ENCODE measurements at places on chromosomes 7 and 10.

DNA sequence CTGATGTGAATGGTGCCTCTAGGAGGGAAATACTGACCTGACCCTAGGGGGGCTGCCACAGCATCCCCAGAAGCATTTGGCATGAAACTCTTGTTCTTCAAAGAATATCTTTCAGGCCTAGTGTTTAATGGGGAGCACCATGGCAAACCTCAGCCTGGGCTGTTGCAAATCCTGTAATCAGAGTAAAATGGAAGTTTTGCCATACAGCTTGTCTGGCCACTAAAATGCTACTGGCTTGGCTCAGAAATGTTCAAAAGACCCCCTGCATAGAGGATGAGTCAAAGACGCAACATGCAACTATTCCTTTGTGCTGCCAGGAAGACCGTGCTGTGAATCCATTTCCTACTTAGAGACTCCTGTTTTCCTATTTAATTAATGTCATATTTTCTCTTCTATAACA, 26.7 kb downstream of the HECW1 start:
- DNase-seq = no peak

GRCh38 chr7:34075523-34076370, 170.4 kb downstream of the BMPER start:
- no peak for DNase-seq

GRCh38 chr7:21617916-21618390, 75.1 kb downstream of the DNAH11 start:
- no peak for DNase-seq

DNA sequence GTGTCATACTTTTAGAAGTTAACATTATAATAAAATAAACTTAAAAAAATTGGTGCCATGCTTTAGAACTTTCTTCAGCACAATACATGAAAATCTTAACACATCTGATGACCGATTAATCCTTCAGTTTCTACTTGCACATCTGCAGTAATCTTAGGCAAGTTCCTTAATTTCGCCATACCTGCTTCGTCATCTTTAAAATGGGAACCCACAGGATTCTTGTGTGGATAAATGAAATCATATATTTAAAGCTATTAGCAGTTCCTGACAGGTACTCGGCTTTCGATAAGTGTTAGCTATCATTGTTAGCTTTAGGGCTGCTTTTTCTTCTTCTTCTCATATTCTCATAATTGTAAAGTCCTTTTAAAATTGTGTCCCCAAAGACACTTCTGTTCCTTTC, 907 bp upstream of the VPS50 start:
- no peak for DNase-seq

DNA sequence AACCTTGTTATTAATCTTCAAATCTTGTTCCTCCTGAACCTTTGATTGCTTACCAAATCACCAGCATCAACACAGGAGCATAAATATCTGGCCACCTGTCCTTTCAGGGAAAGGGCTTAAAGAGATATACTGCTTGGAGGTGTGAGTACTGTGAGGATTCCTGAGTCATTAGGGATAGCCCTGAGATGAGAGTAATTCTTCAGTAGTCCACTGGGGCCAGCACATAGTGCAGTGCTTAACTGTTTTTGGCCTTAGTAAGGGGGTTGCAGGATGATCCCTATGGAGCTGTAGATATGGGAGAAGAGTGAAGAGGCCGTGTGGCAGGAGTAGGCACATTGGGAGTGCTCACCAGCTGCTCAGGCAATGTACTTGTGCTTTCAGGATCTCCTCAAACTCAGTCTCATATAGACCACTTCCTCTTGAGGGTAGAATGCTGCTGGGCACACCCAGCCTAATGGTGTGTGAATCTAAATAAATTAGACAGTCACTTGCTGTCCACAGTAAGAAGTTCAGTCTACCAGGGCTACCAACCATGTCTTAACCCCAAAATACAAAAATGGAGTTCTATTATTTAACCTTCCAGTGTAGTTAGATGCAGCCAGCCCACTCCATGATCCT, 26.5 kb upstream of the GPR141 start:
- no peak for DNase-seq

- no peak for DNase-seq
These were observed 255.5 kb downstream of the AGMO start for GRCh38 chr7:15306296-15306695.

- no peak for DNase-seq
These were observed 428.2 kb upstream of the POT1 start for GRCh38 chr7:125357676-125358455.

- DNase-seq = no peak
These were observed 159.0 kb upstream of the SHH start for GRCh38 chr7:155971180-155971770.

DNA sequence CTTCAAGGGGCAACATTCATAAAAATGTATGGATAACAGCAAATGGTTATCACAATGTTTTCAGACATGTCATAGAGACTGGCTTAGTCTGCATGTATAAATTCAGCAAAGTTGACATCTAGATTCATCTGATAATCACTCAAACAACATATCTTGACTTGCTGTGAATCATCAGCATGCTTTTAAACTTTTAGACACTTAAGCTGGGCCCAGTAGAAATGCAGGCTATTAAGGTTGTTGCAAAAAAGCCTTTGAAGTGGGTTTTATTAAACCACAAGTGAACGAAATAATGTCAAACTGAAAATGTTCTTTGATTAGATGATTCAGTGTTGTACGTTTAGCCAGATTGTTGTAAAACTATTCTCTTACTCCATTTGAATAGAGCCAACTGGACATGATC, 759.6 kb downstream of the NXPH1 start:
- no peak for DNase-seq

- DNase-seq = peak; percentile 100
These were observed 28.0 kb upstream of the KMT2C start for GRCh38 chr7:152463709-152464311.

GRCh38 chr10:132225849-132226205, 39.1 kb downstream of the DPYSL4 start:
- no peak for DNase-seq

DNA sequence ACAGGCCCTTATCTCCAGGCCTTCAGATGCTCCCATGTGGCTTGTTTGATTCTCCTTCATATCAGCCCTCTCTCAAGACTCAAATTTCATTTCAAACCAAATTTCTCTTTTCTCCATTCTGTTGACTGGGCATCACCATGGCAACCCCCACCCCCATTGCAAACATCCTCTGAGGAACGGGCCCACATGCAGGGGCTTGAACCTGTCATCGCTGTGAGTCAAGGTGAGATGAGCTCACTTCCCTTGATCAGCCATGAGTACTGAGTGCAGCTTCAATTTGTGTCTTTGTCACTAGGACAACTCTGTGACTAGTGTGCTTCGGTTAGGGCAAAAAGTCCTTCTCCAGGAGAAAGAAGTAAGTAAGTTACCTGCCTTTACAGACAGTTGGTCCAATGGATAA, 41.9 kb downstream of the CALML3 start:
- DNase-seq = no peak

- no peak for DNase-seq
These were observed 572.6 kb downstream of the PTPRN2 start for GRCh38 chr7:158014976-158015375.

GRCh38 chr7:103843689-103844480, 145.6 kb downstream of the RELN start:
- DNase-seq = no peak

DNA sequence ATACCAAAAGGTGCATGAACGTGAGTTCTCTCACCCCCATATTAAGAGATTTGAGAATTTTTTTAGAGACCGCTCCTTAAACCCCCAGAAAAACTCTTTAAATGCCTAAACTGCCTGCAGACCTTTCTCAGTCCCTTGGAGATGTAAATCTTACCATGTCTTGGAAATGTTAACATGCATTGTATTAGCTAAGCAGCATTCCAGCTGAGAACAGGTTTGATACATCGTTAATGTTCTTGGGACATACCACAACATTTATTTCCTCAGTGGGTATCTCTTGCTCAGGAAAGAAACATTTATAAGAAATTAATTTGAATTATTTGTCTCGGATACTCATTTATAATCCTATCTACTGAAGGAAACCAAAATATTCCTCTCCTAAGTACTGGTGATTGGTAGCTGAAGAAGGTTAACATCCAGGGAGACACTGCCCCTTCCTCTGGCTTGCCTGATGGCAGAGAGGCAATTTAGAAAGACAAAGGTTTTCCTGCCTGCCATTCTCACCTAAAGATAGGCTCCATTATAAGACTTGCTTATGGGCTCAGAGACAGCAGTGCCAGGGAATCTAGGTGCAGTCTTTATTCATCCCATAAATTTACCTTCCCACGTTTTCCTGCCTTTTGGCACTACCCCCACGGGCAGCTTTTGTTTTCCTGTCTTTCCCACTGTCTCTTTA, 141.2 kb downstream of the COBL start:
- DNase-seq = no peak

- peak; percentile 39 for DNase-seq
These were observed 59.6 kb upstream of the CAPZA2 start for GRCh38 chr7:116802746-116803152.
